Tracheal epithelial cell (primary cell): ENCODE measurements at places on chromosomes 1 and 21. TPM values are rescaled to one million over a fixed set of nuclear protein-coding genes. Genes with fewer than 3 reads are reported as not detected.

Gene ANKRD45
- total RNA-seq: 0.24 and 0.64 TPM in 2 replicates

Gene OR2L3
- not detected in 2 replicates for total RNA-seq

Gene OR2T2
- not detected in 2 replicates for total RNA-seq

Gene CENPF
- 0.85 and 3.9 TPM in 2 replicates for total RNA-seq

Gene REN
- total RNA-seq: not detected in 2 replicates

Gene CYP4Z1
- total RNA-seq: not detected in 2 replicates

Gene C2CD2
- total RNA-seq: 10.0 and 11.3 TPM in 2 replicates

Gene LCE1D
- not detected in 2 replicates for total RNA-seq

Gene CATSPERE
- total RNA-seq: 0.21 and 0.24 TPM in 2 replicates

Gene FLG
- total RNA-seq: 0.43 and 0.96 TPM in 2 replicates

Gene C1orf56
- total RNA-seq: 0.72 and 1.5 TPM in 2 replicates

Gene GJC2
- 1.7 TPM in 2 replicates for total RNA-seq

Gene RIPK4
- total RNA-seq: 36.9 and 50.3 TPM in 2 replicates

Gene NPR1
- total RNA-seq: 0.48 TPM in 1 of 2 replicates, not detected in the other

Gene FAM72D
- total RNA-seq: not detected in 2 replicates

Gene TADA1
- total RNA-seq: 11.6 and 17.7 TPM in 2 replicates

Gene U2AF1
- 8.4 and 9.0 TPM in 2 replicates for total RNA-seq

Gene CD34
- total RNA-seq: 0.21 and 0.24 TPM in 2 replicates

Gene C4BPB
- not detected in 2 replicates for total RNA-seq
